G401 (cell line): ENCODE measurements at places on chromosomes 6 and 20.

DNA sequence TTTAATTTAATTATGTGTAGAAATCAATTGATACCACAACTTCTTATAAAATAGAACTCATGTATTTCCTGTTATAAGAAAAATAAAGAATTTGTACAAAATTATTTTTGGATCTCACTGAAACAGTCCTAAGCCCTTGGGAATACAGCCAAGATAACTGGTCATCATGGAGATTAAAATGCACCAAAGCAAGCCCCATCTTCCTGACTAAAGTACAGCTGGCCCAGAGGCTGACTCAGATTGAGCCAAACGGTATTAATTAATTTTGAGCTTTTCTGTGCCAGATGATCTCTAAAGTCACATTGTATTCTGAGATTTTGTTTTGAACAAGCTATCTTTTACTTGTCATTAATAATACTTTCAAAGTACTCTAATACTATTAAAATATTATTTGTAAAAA is 978.5 kb downstream of the TBC1D32 start:
- no peak for DNase-seq

GRCh38 chr6:12545619-12546409 is 170.8 kb upstream of the PHACTR1 start:
- DNase-seq: no peak

DNA sequence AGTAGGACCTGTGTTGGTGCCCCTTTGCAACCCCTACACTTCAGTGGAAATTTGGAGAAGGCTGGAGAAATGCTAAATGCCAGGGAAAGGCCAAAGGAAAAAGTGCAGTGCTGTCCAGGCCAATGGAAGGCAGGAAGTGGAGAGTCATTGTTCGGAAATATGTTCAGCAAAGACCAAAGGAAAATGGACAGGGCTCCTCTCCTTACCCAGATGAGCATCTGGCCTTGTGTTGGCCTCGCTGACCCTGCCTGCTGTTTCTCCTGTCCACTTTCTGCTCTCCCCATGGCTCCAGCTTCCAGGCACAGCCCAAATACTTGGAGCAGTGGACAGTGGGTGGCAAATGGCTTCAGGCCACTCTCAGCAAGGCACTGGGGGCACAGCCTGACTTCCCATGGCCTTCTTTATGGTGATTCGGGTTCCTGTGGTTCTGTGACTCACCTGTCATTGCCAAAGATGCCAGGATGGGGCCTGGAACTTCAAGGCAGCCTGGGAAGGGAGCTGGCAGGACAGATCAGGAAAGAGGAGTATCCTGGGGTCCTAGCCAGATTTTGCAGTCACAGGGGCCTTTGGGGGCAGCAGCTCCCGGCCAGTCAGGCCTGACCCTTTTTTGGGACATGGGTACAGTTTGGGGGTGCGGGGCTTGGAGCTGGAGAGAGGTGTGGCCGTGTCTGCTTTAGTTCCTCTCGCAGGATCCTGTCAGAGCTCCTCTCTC is 190.9 kb upstream of the SLC24A3 start:
- DNase-seq: no peak

- DNase-seq: no peak
Measured at GRCh38 chr20:42494290-42494689, 695.4 kb downstream of the PTPRT start.

DNA sequence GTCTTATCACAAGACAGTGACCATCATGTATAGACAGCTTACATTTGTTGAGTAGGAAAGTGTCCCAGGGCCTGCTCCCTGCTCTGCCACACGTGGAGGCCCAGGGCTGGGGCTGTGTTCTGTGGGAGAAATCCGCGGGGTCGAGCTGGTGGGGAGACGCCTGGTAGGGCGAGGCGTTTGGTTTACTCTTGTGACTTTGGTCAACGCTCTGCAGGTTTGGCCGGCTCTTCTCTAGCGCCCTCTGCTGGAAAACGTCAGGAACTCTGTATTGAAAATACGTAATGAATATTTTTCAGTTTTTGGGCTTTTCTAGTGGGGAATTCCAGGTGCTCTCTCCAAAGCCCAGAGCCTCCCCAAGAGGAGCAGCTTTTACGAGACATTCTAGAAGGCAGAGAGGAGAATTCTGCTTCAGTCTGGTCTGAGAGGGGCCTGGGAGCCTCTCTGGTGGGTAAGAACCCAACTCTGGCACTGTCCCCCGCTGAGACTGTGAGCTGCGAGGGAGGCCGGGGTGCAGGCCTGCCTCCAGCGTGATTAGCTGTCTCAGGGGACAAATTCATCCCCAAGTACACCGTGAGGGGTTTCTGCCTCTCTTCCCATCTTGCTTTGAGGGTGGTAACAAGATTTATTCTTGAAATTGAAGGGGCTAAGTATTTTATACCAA is 112.6 kb upstream of the RALGAPA2 start:
- DNase-seq: peak; percentile 20

DNA sequence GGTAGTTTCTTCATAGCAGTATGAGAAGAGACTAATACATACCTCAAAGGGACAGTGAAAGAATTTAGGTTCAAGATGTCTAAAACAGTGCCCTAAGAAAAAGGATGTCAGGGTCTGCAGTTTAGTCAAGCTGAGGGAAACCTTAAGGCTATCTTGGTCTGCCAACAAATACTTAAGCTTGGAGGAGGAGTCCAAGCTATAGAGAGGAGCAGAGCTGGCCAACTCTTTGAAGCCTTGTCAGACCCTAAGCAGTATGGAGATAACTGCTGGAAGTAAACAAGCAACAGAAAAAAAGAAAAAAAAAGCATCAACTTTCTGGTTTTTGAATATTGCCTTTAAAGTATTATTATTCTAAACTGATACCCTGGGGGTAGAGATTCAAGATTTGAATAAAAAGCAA is 1518.1 kb downstream of the GRIK2 start:
- DNase-seq: no peak

DNA sequence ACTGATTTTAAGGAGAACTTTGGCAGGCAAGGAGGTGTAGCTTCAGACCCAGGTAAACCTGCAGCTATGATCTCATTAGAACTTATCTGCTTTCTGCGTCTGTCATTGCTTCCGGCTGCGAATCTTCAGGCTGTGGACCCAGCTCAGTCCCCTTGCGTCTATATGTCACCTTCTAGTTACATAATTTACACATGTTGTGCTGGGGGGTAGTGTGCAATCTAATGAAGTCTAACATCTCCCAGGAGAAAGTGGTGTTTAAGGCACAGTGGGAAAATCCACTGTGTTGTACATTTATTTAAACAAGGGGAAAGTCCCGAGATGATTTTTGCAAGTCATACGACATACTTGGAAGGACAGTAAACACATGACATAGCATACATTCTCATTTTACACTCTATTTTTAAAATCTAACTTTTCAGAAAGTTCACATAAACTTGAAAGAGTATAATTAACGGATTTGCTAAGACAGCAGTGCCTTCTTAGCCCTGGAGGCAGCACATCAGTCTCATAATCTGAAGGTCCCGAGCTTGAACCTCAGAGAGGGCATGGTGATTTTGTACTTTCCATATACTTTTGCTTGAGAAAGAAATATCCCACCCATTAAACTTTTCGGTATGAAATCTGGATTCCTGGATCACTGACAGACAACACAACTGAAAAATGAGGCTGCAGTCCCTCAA is 35.2 kb downstream of the GPX6 start:
- no peak for DNase-seq
